ENCODE measurements at places on chromosomes 11 and 22.

GRCh38 chr11:132099692-132100091 lies 729.3 kb downstream of the NTM start:
- no peak for DNase-seq

- DNase-seq = no peak
Observed at GRCh38 chr11:16936643-16937042, 77.6 kb downstream of the PLEKHA7 start.

DNA sequence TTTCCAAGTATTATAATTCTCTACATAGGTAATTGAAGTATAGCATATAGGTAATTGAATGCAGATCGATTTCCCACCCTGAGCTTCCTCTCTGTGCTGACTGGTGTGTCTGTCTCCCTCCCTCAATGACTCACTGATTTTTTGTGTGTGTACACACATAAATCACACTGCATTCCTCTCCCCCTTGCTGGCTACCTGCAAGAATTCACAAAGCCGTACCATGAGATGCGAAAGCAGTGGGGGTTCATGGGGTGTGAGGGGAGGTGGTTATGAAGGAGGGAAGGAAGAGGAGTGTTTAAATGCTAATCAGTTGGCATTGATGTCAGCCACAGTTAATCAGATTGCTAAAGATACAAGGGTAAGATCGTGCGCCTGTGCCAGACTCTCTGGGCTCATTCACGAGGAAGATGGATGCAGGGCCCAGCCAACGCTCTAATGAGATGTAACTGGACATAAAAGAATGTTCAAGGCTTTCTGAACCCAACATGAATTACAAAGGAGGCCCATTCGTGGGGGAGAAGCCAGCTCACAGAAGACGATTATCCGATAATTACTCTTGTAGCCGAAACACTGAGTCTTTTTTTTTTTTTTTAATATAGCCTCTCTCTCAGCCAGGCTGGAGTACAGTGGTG lies 107.4 kb downstream of the SEZ6L start:
- DNase-seq = no peak

DNA sequence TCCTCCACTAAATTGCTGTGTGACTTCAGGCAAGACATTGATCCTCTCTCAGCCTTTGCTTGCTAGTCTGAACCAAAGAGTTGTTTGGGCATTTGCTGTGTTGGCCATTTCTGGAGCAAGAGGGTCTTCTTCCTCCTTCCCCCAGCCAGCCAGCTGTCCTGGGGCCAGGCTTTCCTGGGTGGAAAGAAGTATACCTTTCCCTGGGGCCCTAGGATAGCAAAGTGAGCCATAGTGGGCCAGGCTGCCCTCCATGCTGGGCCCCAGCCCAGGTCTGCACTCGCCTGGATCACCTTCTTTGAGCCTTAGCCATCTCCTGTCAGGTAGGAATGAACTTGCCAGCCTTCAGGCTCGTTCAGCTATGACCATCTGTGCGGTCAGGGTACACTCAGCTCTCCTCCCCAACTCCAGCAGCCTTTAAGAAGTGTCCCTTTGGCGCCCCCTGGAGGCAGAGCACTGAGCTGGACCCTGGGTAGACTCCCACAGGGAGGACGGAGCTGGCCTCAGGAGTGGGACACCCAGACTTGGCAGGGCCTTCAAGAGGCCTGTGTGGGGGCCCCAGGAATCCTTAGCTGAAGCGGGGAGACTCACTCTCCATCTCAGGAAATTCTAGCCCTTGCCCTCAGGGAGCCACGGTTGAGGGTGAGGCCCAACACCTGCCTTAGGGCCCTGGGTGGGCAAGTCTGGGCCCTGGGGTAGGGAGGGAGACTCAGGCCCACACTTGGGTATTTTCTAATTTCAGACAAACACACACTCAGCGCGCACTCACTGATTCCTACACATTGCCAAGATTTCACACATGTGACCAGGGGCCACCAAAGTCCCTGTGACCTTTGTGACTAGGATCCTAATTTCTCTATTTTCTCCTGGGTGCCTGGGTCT lies 35.6 kb upstream of the TPBGL start:
- DNase-seq = no peak

GRCh38 chr11:27847496-27847895 lies 147.2 kb upstream of the BDNF start:
- no peak for DNase-seq

Measured in esophagus squamous epithelium (tissue), 5 donors.